ACHN (cell line): ENCODE measurements at places on chromosomes 6 and 20.

- DNase-seq = peak; percentile 41
These were observed 32.2 kb upstream of the ASXL1 start for GRCh38 chr20:32325706-32326503.

GRCh38 chr6:136014454-136015437 lies 163.2 kb downstream of the PDE7B start:
- no peak for DNase-seq

- DNase-seq = no peak
These were observed 544 bp upstream of the STK38 start for GRCh38 chr6:36547646-36548400.

GRCh38 chr20:39874049-39874893 lies 814.8 kb downstream of the MAFB start:
- DNase-seq = peak; percentile 70

GRCh38 chr6:71383901-71384489 lies 95.4 kb downstream of the OGFRL1 start:
- peak; percentile 64 for DNase-seq

DNA sequence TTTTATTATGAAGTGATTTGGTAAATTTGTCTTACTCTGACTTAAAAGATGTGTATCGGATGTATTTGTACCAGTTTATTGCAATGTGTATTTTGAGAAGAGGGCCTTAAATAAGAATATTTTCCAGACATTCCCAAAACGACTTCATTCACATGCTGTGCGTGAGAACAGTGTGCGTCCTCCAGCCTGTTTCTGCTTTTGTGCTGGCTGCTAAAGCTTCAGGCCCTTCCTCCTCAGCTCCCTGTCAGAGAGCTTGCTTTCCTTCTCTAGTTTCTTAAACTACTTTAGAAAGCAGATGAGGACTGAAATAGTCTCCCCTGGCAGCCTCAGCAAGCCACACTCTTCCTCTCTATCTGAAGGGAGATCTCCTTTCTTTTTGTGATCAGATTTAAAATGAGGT lies 157.8 kb downstream of the SAMD5 start:
- DNase-seq = no peak

DNA sequence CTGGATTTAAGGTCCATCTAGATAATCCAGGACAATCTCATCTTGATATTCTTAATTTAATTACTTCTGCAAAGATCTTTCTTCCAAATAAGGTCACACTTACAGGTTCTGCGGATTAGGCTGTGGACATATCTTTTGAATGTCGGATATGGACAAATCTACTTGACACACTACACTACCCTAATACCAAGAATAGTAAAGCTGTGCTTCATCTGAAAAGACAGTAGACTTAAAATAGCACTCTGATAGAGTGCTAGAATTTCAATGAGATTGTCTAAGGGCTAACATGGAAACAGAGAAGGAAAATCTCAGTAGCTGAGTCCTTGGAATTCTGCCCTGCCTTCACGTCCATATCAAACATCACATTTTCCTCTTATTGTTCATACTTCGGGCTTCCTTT lies 1238.0 kb downstream of the EPHA7 start:
- DNase-seq = no peak

GRCh38 chr6:296151-297122 lies 4.2 kb downstream of the DUSP22 start:
- DNase-seq = no peak

DNA sequence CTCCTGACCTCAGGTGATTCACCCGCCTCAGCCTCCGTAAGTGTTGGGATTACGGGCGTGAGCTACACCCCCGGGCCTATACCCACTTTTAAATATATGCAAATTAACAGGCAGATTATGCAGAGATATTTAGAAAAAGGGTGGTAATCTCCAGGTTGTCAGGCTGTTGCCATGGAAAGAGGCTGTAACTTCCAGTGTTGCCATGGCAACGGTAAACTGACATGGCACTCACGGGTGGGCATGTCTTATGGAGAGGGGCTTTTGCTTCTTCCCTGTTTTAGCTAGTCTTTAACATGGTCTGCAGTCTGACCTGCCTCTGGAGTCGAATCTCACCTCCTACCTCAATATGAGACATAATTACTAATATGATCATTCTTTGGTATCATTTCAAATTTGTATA lies 44.9 kb downstream of the ZNF334 start:
- no peak for DNase-seq

GRCh38 chr6:13846841-13847240 lies 32.5 kb upstream of the MCUR1 start:
- no peak for DNase-seq

- DNase-seq = no peak
These were observed 2.3 kb downstream of the DST start for GRCh38 chr6:56640374-56640773.

- DNase-seq = no peak
These were observed 28.8 kb upstream of the ZBP1 start for GRCh38 chr20:57648878-57649616.

- DNase-seq = peak; percentile 45
These were observed 176.7 kb downstream of the BMP7 start for GRCh38 chr20:57089699-57090144.

- DNase-seq = no peak
These were observed 146.8 kb downstream of the RPS12 start for GRCh38 chr6:132961122-132961521.

GRCh38 chr20:52490711-52491430 lies 299.3 kb upstream of the ZFP64 start:
- no peak for DNase-seq

- no peak for DNase-seq
These were observed 50.3 kb downstream of the PLCG1 start for GRCh38 chr20:41187668-41188067.

GRCh38 chr6:67736161-67736560 lies 898.9 kb upstream of the ADGRB3 start:
- no peak for DNase-seq

GRCh38 chr6:157273756-157274470 lies 49.4 kb downstream of the TMEM242 start:
- DNase-seq = no peak

- DNase-seq = no peak
These were observed 967.3 kb upstream of the ADGRB3 start for GRCh38 chr6:67667637-67668422.

DNA sequence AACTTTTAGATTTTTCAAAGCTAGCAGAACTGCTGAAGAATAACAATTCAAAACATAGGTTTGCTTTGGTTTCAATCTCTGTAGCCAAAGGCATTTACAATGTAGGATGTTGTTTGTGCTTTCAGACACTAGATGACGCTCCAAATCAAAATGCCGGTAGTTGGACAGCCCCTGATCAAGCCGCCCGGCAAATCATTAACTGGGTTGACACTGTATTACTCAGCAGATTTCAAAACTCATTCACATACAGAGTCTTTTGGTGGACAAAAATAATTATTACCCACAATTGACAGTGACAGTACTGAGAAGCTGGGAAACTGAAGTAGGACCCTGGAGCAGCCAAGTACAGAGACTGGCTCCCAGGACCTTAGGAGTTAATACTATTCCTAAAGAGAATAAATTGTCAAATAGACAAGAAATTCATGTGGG lies 21.3 kb upstream of the HFE start:
- DNase-seq = peak; percentile 94

GRCh38 chr20:37697314-37697713 lies 3.5 kb downstream of the CTNNBL1 start:
- no peak for DNase-seq

DNA sequence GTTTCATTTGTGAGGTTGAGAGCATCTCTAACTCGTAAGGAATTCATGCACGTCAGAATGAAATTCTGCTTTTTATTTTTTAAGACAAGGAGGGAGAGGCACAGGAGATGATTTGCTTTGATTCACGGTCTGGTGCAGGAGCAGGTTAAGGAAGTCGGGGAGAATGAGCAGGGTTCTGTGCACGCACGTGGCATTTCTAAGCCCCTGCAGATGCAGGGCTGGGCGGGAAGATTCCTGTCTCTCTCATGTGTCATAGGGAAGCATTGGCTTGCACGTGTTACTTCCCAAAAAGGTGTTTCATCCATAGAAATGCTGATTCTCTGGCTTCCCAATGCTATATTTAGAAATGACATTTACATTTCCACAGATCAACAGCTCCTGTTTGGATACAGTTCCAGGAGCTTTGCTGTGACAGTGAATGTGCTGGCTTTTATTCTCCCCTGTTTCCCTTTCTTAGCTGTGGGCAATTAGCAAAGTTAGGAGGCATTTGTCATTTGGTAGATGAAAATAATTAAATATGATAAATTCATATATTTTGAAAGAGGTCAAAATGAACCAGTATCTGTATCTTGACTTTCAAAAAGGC lies 119.7 kb upstream of the ZFP64 start:
- DNase-seq = no peak

DNA sequence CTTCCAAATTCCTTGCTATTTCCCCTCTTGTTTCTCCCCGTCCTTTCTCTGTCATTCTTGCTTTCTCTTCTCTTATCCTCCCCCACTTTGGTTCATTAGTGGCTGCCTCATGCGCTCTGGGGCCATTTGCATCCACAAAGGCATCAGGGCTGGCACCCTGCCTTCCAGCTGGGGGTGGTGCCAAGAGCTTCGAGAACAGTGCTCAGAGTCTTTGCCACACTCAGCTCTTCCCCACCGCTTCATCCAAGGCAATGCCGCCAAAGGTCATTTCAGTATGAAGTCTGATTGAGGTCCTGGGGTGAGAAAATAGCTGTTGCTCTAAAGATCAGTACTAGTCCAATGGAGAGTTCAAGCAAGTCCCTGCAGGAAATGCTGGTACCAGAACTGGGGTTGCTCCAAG lies 22.7 kb downstream of the OLIG3 start:
- no peak for DNase-seq

GRCh38 chr6:161951126-161951525 lies 677.3 kb upstream of the AGPAT4 start:
- no peak for DNase-seq
